ENCODE measurements at places on chromosomes 5 and 9.

DNA sequence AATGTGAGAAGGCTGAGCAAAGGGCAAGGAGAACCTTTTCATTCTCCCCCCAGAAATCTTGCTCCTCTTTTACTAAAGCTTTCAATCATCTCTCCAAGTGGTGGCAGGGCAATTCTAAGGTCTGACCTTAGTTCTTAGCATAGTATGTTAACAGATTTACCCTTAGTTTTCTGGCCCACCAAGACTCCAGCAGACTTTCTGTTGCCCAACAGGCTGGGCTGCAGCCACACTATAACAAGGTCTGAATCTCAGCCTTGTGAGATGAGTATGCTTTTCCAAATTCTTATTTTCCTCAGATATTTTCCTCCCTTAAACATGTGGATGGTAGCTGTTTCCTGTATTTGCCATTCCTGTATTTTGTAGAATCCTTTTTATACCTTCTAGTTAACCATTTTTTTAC, 69.5 kb downstream of the NIPBL start:
- DNase-seq, result no peak

GRCh38 chr5:1709171-1709803, 90.3 kb downstream of the MRPL36 start:
- no peak for DNase-seq

- no peak for DNase-seq
Measured at GRCh38 chr9:108603141-108603540, 252.6 kb downstream of the ACTL7B start.

DNA sequence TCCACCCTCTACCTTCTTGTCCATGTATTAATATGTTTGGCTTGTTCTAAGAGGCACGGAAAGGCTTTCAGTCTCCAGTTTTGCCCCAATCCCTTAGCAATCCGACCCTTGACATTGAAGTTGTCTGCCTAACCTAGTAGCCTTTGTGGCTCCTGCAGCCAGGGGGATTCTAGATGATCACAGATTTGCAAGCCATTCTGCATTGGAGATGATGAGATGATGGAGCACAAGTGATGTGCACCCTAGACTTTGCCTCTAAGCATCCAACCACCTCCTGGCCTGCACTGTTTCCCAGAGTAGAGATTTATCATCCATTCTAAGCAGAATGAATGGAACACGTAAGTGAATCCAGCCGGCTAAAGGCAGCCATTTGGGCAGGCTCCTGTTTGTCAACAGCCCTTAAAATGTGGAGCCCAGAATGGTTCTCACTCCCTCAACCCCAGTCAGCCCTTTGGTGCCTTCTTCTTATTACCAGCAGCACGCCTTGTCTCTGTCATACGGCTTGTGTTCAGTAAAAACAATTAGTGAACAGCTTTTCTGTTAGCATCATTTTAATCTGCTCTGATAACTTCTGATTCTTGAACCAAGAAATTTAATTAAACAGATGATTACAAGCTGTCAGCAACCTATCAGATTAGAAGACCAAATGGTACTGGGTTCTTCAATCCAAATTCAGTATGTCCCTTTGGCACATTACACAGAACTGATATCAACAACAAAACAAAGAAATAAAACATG, 5.7 kb upstream of the TRAF1 start:
- DNase-seq, result no peak

DNA sequence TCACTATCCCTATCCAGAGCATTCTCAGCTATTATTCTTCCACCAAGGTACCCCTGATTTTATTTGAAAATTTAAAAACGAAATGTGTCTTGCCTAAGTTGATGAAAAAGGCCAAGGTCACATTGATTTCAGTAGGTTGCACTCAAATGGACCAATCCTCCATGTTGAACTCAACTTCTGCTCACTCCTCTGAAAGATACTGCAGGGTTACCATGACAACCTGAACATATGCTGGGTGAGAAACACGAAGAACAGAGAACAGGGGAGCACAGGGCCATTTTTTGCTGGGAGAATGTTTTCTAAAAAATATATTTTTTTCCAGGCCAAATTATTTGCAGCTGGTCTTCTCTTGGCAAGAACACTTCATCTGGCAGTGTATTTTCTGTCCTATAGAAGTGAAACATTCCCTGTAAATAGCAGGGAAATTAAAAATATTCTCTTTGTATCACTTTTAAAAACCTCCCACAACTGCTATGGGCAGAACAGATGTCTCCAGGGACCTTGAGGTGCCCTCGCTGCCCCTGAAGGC, 215.9 kb downstream of the NXNL2 start:
- no peak for DNase-seq

DNA sequence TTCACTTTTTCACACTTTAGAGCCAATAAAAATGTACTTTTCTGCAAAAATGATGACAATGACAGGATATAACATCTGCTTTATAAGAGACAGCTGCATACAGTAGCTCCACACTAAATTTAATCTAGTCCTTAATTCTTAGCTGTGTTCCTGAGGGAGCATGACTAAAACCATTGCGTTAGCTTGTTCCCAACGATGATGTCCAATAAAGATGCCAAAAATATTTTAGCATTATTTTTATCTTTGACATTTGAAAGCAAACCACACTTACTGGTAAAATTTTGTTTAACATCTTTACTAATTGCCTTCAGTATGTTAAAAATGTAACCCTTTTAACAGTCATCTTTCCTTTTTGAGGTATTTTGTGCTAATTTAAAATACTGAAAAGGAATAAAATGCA, 382.7 kb downstream of the CHSY3 start:
- no peak for DNase-seq

DNA sequence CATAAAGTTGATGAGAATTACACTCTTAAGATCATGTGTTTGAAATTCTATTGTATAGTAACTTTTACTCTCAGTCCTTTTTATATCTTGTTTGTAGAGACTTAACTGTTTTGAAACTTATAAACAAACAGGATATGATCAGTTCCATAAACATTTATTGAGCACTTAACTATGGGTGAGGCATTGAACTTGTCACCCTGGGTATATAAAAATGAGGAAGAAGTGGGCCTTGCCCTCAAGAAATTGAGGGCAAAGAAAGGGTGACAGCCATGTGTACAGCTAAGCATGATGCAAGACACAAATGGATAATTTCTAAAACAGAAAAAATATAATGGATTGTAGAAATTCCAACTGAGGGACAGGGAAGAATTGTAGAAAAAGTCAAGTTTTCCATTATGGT, 15.7 kb downstream of the UNC13B start:
- DNase-seq, result no peak

DNA sequence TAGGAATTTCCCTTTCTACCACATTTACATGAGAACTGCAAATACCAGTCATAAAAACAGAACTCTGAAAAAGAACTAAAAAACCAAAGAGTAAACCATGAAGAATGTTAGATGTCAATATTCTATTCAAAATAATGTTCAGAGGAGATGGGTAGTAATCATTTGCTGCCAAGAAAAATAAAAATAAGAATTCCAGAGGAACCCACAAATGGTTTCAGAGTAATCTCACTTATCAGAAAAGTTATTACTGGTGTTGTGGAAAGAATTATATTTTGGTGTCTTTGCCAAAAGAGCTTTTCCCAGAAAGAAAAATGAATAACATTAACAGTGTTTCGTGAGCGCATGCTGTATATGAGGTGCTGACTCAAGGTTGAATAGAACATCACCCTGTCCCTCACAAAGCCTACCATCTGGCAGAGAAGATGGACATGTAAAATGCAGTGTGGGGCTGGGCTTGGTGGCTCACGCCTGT, 35.6 kb downstream of the GPR21 start:
- DNase-seq, result no peak

GRCh38 chr5:57779383-57780223, 297.0 kb upstream of the ACTBL2 start:
- DNase-seq, result peak; percentile 80

DNA sequence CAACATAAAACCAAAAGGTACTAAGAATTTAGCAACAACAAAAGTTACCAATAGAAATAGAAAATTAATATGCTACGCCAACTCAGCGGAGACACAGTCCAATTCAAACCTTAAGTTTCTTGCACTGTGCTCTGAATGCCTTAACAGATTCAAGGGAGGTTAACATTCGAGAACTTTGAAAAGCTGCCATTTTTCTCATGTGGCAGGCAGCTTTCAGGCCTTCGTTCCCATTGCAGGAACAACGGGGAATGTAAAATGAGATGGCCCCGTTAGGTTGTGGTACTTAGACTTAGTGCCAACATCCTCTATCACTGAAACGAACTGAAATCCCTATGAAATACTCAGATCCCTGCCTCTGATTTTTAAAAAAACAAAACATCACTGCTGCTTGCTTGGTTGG, 22.4 kb downstream of the FNBP1 start:
- DNase-seq, result no peak

DNA sequence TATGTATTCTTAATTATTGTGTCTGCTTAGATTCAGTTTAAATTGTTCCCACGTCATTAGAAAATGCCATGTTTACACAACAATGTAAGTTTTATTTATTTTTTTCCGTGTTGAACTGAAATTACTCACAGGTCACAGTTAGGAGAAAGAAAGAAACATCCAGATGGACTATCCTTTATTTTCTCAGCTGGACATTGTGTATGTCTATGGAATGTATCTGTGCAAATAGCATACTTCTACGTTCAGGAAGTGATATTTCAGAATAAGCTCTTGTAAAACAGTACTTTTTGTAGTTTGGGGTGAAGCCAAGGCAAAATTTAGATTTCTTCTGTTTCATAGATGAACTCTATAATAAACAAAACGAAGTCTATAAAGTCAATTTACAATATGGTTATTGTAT, 249.0 kb upstream of the ZNF608 start:
- no peak for DNase-seq

DNA sequence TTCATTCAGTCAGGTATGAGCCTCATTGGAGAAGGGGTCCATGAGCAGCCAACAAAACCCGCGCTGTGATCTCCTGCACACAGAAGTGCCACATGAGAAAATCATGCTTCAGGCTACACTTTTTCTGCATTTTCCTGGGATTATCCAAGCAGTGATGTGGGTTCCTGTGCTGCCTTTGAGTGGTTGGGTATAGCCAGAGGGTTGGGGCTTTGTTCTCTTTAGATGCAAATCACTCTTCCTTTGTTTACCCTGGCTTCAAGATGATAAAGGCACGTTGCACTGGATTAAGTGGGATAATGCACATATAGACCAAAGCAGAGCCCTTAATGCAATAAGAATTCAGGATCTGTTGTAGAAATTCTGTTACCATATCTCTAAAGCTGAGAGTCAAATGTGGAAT, 18.7 kb downstream of the ECM2 start:
- DNase-seq, result no peak

DNA sequence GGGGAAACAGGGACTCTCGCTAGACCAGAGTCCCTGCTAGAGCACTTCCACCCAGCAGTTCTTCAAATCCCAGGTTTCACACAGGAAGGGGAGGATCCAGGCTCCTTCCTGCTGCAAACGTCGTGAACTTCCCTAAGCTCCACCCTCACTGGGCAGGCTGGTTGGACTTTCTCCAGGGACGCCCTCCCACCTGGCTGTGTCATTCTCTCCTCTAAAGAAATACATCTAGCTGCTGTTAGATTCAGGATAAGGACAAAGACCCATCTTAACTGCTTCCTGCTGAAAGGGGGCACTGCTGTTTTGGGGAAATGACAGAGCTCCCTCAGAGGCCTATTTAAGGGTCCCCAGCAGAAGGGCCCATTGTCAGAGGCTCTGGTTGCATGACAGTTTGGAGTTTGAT, 230.7 kb downstream of the SEMA6A start:
- DNase-seq, result no peak

DNA sequence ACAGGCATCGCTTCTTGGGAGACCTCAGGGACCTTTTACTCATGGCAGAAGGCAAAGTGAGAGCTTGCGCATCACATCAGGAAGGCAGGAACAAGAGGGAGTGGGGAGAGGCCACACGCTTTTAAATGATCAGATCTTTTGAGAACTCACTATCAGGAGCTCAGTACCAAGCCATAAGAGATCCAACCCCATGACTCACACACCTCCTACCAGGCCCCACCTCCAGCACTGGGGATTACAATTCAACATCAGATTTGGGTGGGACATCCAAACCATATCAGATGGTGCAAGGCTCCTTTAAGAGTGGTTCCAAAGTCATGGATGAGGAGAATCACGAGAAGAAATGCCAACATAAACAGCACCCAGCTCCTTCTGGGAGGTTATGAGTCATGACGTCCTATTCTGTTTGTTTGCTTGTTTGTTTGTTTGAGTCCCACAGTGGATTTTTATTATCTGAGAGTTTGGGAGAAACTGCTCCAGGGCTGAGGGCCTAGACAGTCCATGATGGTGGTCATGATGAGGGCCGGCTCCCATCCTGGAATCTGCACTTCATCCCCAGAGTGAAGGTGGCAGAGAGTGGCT, 453.5 kb downstream of the GADD45G start:
- DNase-seq, result no peak

- DNase-seq, result no peak
Measured at GRCh38 chr5:38678076-38678475, 121.6 kb upstream of the LIFR start.

GRCh38 chr5:55551358-55551757, 16.6 kb upstream of the PLPP1 start:
- DNase-seq, result no peak

DNA sequence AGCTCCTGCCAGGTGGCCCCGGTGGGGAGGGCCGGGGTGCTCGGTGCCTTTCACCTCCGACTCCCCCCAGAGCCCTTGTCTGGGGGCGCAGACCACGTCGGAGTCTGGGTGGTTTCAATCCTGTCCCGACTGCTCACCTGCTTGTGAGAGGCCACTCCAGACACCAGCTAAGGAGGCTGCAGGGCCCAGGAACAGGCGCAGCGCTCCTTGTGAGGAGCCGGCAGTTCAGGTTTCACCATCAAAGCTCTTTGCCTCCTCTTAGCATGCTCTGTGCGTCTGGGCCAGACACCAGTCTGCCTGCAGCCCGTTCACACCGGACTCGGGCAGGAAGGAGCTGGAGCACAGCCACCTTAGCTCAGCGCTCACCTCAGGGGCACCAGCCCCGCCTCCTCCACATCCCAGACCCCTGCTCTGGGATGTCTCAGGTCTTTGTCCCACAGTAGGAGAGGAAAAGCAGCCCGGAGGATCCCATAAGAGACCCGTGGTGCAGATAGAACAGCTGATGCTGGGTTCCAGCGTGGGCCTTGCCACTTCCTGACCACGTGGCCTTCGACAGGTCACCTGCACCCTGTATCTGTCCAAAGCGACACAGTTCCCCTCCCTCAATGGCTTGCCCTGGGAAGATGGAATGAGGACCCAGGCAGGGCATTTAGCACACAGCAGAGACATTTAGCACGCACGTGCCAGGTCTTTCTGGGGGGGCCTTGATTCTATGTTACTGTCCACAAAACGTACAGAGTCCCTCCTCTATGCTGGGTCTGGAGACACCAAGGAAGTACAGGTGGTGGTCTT, 106.2 kb upstream of the LMX1B start:
- no peak for DNase-seq

- peak; percentile 66 for DNase-seq
Measured at GRCh38 chr9:110257097-110257841, 962 bp upstream of the TXN start.

DNA sequence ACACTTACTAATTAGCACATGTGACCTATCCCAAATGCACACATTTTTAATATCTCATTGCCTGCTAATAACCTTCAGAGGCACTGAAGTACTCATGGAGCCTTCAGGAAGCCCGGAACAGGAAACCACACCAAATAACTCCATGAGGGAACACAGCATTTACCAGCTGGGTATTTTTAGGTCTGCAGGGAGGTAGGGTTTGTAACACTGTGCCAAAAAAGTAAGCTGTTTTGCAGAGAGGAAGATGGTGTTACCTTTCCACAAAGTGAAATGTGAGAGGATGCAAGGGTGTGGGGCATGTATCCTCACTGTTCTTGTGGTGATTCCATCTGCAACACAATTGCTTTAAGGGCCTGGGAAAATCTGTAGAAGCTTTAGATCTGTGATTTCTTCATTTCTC, 64.4 kb downstream of the NUDT12 start:
- no peak for DNase-seq

All from OCI-M1 (cell line).